ENCODE measurements at places on chromosomes 13 and 19.

GRCh38 chr13:43652760-43653159, 134.0 kb downstream of the ENOX1 start:
- no peak for DNase-seq

DNA sequence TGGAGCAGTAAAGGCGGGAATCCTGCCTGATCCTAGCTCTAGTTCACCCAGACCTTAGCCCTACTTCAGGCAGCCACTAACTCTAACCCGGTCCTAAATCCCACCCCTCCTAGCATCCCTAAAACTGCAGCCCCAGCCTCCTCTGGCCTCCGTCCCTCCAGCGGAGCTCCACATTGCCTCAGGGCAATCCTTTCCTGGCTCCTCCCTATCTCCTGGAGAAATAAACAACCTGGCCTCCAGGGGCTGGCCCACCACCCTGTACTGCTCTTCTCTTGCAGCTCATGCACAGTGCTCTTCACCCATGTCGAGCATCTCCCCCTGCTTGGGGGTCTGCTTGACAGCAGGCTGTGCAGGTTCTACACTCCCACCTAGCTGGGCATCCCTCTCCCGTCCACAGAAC, 6.7 kb downstream of the POU2F2 start:
- no peak for DNase-seq

GRCh38 chr13:93473441-93474270, 247.0 kb downstream of the GPC6 start:
- no peak for DNase-seq

DNA sequence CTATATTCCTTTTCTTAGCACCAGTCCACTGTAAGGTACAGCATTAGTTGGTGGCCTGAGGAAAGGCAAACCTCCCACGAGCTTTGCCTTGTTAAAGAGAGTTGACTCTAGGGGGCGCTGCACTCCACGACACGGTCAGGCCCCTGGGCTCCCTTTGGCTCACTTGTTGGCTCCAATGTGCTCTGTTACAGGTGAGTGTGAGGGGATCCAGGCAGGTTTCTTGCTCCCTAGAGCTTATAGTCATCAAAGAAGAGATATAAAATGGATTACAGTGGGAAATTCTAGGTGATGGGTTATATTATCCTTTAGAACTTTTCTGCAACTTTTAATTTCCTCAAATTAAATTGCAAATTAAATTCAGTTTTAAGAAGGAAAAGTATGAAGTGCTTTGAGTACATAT, 3.7 kb downstream of the WDR87 start:
- peak; percentile 71 for DNase-seq

DNA sequence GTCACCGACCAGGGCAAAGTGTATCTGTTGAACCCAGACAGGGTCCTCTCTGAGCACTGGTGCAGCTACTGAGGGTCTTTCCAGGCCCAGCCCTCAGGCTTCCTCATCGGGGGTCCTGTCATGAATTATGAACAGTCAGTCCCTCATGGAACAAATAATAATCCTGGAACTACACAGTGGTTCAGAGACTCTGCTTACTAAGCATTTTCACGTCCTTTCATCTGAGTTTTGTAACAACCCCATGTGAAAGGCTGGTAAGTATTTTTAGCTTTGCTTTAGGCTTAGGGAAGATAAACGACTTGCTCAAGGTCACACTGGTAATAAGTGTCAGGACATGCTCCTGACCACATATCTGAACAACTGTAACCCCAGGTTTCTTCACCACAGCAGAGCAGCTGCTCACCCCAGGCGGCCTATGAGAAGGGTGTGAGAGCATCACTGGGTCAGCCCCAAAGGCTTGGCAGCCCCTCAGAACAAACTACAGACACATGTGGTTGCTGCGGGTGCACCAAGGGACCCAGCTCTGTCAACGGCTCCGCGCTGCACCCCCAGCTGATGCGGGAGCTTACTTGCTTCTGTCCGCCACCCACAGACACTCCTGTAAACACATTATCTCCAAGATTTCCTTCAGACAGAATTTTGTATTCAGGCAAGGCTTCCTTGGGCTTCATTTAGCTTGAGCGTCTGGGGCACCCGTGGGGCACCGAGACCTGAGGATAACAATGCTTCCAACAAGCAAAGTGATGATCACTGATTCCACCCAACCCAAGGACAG, 19.4 kb upstream of the GSX1 start:
- no peak for DNase-seq

DNA sequence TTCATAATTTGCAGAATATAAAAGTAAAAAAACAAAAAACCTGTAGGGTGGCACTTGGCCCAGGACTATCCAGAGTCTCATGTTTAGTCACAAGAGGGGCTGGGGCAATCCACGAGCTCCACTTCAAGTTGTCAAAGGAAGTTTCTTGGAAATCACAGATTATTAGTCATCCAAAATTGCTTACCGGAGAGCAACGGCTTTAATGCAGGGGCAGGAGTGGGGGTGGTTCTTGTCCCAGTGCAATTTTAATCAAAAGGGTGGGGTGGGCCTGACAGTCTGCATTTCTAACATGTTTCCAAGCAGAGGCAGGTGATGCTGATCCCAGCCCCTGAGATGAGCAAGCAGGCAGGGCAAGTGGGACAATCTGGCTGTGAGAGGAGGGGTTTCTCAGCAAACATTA, 233.9 kb downstream of the ABCC4 start:
- DNase-seq: no peak

GRCh38 chr13:40966298-40966697, 52.8 kb downstream of the ELF1 start:
- DNase-seq: no peak

GRCh38 chr13:59776924-59777690, 386.6 kb downstream of the DIAPH3 start:
- DNase-seq: no peak

DNA sequence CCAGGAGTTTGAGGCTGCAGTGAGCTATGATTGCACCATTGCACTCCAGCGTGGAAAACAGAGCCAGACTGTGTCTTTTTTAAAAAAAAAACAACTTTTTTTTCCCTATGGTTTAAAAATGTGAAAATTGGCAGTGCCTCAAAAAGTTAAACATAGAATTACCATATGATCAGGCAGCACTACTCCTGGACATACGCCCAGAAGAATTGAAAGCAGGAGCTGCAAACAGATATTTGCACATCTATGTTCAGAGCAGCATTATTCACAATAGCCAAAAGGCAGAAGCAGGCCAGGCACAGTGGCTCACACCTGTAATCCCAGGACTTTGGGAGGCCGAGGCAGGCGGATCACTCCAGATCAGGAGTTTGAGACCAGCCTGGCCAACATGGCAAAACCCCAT, 3.8 kb upstream of the RETN start:
- DNase-seq: no peak

DNA sequence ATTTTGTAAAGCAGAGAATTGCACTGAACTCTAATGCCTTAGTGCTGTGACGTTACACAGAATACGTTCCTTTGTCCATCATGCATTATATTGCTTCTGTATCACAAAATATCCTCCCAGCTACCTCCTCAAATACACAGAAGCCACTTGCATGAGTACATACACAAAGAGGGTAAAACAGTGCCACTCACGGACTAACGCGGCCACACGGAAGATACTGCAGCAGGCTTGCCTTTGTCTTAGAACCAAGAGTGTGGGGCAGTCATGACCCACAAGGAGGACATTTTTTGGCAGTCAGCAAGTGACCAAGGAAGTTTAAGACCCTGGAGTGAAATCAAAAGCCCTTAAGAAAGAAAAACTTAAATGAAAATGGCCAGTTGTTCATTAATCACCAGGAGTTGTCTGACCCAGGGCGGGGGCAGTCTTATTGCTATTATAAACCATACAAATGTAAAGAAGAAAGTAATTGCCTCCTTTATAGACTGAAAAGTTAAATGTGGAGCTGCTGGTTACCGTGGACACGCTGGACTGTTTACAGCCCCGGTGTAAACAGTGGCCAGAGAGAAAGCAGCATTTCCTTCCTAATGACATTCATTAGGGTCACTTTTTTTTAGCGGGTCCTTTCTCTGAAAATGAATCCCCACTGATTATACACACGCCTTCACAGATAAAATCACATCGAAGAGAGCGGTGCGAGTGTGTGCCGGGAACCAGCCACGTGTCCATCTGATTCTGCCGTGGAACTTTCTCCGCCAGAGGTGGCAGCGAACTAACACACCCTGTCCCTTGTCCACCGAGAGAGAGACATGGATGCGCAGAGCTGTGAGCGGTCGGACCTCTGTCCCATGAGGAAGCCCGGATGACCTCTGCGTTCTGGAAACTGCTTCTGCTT, 66.8 kb downstream of the SOX1 start:
- no peak for DNase-seq

DNA sequence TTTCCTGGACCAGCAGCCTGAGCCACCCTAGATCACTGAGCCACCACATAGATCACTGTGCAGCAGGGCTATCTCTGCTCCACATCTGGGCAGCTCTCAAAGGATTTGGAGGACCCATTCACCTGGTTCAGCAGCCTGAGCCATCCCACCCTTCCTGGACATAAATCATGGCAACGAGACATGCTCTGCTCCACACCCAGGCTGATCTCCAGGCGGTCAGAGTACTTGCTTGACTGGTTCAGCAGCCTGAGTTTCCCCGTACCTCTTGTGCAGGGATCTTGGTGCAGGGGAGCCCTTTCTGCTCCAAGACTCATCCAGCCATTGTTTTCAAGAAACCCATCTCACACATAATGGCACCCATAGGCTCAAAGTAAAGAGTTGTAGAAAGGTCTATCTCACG, 195.3 kb downstream of the LIG4 start:
- no peak for DNase-seq

DNA sequence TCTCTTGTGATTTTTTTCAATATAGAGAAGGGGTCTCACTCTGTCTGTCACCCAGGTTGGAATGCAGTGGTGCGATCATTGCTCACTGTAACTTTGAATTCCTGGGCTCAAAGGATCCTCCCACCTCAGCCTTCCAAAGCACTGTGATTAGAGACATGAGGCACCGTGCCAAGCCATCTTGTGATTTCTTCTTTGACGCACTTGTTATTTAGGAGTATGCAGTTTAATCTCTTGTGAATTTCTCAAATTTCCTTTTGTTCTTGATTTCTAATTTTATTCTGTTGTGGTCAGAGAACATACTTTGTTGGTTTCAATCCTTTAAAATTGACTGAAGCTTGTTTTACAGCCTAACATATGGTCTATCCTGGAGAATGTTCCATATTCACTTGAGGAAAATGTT, 14.5 kb downstream of the IPO5 start:
- DNase-seq: no peak

DNA sequence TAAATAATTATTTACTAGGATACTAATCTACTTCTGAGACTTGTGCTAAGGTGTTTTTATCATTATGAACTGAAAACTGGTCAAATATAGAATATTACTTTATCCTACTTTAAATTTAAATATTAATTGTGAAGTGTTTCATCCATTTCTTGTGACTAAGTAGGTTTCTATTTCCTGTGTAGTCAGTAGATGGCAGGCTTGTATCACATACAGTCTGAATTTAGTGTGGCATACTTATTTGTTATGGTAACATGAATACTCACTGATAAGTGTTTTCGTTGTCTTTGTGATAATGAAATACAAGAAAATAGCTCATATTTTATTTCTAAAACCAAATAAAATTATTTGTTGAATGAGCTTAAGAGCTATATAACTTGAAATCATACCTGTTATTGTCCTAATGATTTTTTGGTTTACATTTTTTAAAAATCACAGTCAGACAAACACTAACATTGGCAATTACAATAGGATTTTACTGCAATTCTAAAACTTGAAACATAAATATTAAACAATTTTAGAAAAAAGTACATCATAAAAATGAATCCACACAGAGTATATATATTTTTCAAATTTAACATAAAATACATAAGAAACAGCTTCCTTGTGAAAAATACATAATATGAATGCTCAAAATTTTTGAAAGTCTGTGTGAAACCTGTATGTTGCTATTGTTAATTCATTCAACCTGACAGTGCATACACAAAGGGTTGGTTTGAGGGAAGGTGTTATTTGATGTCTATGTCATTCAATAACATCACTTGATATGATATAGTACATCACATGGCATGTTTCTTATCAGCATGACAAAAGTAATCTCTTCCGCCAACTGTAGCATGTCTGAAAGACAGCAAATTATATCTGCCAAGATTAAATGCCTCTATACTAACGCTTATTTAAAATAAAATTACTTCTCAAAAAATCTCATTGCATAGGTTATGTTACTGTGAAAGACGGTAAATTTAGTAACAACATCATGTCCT, 904.8 kb upstream of the PCDH20 start:
- no peak for DNase-seq

DNA sequence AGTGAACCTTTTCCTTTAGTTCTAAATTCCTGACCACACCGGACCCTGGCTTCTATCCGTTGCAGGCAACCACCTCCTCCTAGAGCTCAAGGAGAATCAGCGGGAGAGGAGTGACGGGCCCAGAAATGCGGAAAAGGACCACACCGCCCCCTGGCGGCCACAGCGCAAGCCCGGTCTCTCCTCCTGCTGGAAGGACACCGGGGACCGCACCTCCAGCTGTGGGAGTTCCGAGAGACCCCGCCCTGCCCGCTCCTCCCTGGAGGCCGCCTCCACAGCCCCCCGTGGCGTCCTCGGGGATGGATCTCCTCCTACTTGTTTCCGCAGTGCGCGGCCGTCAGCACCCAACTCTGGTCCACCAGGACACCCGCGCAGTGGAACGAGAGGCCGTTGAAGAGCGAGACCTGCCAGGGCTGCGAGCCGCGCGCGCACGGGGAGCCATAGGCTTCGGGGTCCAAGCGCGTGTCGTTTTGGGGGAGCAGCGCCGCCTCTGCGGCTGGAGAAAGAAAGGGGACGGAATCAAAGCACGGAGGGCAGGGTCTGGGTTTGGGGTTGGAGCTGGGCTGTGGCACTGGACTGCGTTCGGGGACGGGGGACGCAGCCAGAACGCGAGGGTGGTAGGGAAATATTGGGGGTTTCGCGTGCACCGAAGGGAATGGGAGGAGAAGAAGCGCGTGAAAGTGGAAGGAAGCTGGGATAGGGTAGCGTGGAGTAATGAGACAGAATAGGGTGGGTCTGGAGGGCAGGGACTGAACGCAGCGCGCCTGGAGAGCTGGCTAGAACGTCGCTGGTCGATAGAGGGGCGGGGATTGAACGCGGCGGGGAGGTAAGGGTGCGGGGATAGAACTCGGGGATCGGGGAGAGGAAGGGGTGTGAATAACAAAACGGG, 2.5 kb downstream of the KLK10 start:
- DNase-seq: no peak

- DNase-seq: no peak
Measured at GRCh38 chr19:56991912-56992311, 127.9 kb upstream of the USP29 start.

DNA sequence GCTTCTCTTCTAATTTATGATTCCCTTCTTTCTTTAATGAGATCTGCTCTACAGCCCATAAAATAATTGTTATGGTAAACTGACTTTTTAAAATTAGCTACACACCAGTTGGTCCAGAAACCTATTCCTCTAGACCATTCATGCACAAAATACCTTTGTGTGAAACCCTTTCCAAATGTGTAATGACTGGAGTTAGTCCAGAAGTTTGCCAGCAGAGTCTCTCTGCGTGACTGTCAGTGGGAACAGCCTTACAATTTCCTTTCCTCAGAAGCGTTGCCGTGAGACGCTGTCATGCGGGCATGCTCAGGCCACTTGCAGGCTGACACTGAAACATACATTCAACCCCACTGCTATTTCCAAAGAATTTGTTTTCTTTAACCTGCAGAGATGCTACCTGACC, 965.2 kb downstream of the PCDH9 start:
- no peak for DNase-seq

All from naive thymus-derived CD4-positive, alpha-beta T cell (primary cell).